Activated CD8-positive, alpha-beta memory T cell treated with anti-CD3 and anti-CD28 coated beads for 24 hours (primary cell): ENCODE measurements at places on chromosomes 6 and 20.

GRCh38 chr20:13028001-13028400 is 19.2 kb downstream of the SPTLC3 start:
- DNase-seq: no peak

DNA sequence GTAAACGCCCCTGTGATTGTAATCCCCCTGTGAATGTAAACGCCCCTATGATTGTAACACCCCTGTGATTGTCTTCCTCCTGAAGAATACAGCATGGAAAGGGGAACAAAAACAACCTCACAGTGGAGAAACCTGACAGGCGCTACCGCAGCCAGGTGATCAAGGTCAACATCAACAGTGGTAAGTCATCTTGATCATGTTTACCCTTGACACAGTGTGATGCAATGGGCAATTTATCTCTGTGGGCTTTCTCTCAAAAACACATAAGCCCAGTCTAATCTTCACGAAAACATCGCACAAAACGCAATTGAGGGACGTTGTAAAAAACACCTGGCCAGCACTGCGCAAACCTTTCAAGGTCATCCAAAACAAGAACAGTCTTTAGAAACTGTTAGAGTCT is 277.2 kb downstream of the PRKN start:
- no peak for DNase-seq

DNA sequence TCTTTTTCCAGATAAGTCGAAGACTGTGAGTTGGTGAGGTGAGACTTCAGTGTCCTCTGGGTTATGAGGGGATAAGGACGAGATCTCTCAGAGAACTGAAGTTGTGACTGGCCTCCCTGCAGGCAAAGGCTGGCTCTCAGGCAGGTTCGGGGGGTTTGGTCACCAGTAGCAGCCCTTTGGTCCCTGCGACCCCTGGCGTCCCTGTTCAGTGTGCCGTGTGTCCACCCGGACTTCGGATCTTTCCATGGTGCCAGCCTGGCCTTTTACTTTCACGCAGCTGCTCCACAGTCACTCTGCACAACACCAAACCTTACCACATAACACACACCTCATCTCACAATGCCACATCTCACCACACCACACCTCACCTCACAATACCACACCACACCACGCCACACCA is 131.9 kb downstream of the ERMARD start:
- no peak for DNase-seq

DNA sequence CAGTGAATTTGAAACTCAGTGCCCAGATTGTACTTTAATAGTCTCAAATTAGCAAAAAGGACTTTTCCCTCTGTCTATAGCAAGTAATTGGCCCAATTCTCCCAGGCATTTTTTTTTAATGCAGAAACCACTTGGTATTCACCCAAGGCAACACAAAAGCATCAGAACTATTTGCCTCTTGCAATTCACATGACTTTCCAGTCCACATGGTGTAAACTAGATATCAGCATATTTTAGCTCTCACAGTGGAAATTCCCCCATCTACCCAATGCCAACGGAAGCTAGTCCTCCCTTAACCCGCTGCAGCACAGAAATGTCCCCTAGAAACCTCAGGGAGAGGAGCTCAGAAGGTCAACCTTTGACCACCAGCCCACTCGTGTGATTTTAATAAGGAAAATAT is 103.4 kb upstream of the CDYL start:
- DNase-seq: no peak

- DNase-seq: no peak
Observed at GRCh38 chr20:21251278-21251677, 51.9 kb upstream of the XRN2 start.

- no peak for DNase-seq
Observed at GRCh38 chr6:35028781-35029769, 112.1 kb downstream of the TCP11 start.

GRCh38 chr6:4291453-4292403 is 156.4 kb upstream of the ECI2 start:
- DNase-seq: no peak

- no peak for DNase-seq
Observed at GRCh38 chr6:98044791-98045470, 761.9 kb upstream of the MMS22L start.

- DNase-seq: no peak
Observed at GRCh38 chr20:40703975-40704530, 15.0 kb upstream of the MAFB start.

- no peak for DNase-seq
Observed at GRCh38 chr6:19879663-19880062, 42.5 kb downstream of the ID4 start.

DNA sequence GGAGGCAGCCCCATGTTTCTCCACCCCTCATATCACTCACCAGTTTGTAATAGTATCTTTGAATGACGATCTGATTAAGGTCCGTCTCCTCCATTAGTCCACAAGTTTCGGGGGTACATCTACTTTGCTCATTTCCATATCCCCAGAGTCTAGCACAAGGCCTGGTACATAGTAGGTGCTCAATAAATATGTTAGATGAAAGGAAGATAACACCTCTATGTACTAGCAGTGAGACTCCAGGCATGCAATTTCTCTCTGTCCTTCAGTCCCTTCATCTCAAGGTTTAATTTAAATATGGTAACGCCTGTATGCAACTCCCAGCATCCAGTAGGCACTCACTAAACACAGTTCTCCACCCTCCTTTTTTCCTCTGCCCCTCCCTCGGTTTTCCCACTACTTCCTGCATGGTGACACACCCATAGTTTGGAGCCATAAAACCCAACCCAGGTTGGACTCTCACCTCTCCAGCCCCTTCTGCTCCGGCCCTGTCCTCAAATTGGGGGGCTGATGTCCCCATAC is 461 bp upstream of the HNF4A start:
- no peak for DNase-seq

DNA sequence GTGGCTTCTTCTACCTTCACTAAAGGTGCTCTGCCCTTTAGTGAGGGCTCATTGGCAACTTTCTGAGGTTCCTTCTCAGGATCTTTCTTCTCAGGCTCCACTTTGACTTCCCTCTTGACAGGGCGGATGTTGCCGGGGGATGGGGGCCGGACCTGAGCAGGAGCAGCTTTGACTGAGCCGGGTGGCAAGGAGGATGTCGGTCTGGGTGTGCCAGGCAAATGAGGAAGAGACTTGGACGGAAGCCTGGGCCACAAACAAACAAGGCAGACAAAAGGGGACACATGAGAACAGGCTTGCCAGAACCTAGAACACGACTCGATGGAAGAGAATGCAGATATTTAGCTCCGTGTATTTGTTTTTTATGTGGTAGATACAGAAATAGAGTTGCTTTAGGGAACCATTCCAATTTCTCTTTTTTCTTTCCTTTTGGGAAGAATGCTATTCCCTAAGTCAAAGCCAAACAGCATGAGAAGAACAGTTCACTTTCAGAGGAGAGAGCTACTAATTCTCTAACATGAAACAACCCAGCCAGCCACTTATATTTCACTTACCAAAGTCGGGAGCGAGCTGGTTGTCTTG is 76.2 kb upstream of the BCLAF1 start:
- no peak for DNase-seq

DNA sequence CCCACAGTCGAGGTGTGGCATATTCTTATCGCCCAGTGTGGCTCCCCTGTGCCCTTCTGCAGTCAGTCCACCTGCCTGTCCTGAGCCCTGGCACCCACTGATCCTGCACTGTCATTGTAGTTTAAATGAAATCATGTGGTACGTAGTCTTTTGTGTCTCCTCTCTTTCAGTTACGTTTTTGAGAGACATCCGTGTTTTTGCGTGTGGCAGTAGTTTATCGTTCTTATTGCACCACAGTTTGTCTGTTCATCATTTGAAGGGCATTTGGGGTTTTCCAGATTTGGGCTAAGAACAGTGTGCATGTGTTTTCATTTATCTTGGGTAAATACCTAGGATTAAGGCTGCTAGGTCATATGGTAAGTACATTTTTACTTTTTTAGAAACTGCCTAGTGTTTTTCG is 49.3 kb downstream of the SPATA2 start:
- DNase-seq: no peak

DNA sequence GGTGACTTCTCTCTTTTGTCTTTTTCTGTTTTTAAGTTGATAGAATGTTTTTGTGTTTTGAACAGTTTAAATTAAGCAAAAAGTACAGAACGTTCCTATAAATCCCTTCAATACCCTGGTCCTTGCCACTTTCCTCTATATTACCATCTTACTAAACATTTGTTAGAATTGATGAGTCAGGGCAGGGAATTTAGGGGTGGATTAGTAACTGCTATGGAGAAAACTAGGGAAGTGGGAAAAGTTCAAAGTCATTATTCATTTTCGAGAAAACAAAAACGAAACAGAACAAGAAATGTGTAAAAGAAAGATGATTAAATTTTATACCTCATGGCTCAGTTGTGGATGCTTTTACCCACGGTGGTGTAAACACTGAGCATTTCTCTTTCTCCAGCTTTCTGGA is 240.4 kb upstream of the SULF2 start:
- DNase-seq: no peak

DNA sequence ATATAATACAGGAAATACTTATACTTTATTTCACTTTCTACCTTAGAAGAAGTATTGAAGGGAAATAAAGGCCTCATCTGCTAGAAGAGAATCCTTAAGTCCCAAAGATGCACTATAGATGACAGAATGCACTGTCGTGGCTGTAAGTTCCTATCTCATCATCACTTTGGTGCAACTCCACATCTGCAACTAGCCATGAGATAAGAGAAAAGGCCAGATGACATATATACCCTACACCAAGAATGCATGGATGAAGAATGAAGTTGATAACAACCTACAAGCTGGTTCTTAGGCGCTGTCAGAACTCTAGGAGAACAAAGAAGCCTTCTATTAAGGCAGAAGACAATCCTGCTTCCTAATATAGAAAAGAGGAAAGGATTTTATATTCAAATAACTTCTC is 11.6 kb upstream of the PLN start:
- DNase-seq: no peak

- DNase-seq: no peak
Observed at GRCh38 chr6:84687431-84687830, 77.0 kb downstream of the TBX18 start.

DNA sequence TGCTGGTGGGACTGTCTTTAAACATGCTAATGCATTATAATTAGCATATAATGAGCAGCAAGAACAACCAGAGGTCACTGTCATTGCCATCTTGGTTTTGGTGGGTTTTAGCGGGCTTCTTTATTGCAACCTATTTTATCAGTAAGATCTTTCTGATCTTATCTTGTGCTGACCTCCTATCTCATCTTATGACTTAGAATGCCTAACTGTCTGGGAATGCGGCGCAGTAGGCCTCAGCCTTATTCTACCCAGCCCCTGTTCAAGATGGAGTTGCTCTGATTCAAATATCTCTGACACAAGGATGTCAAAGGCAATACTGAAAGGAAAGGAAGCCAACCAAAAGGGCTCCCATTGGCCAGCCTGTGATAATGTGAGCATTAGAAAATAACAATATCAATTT is 29.8 kb upstream of the SEC63 start:
- DNase-seq: no peak

- no peak for DNase-seq
Observed at GRCh38 chr20:51019656-51020592, 3.0 kb downstream of the KCNG1 start.

- DNase-seq: no peak
Observed at GRCh38 chr6:4358414-4359107, 223.2 kb upstream of the ECI2 start.

DNA sequence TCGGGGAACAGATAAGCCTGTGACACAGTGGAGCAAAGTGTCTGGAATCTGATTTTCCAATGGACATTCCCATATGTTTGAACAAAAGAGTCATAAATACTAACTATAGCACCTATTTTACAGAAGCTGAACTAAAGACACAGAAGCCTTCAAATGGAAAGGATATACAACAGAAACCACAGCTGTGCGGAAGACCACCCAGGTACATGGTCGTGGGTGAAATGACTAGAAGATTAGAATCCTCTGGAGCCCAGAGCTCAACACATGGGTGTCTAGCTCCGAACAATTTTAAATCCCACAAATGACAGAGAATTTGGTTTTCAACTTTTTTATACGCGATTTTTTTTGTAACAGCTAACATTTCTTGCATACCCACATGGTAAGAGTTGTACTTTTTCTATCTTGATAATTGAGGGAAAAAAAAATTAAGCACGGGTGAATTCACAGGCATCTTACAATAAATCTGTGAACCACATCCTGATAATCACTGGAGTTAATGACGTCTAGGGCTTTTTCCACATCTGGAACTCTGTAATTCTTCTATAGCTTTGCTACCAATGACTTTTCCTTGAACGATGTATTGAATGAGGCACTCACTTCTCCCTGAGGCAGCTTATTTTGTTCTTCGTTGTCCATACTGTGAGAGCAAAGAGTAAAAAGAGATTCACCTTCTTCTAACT is 271.1 kb upstream of the AGPAT4 start:
- DNase-seq: no peak

DNA sequence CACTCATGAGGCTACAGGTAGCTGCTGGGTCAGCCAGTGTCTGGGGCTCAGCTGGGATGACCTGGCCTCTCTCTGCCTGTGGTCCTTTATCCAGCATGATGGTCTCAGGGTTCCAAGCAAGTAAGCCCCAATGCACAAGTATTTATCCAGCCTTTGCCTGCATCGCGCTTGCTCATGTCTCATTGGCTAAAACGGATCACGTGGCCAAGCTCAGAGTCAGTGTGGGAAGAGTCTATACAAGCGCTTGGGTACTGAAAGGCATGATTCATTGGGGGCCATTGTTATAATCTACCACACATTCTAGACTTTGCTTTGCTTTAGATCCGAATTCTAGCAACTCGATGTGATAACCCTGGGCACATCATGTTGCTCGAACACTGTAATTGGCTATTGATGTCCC is 48.3 kb downstream of the PPP1R16B start:
- DNase-seq: no peak

DNA sequence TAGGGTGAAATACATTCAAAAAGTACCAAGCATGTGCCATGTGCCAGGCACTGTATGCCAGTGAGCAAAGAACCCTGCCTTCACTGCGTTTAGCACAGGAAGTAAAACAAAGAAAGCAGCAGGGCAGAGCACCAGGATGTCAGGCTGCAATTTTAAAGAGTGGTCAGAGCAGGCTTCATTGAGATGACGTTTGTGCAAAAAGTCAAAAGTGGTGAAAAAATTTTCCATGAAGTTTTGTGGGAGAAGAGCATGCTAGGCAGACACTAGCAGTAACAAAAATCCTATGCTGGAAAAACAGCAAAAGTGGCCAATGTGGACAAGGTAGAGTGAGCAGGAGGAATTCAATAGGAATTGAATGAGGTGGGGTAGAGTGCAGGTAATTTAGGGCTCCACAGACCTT is 31.3 kb downstream of the AKIRIN2 start:
- DNase-seq: no peak

- no peak for DNase-seq
Observed at GRCh38 chr6:26269531-26270485, 95.2 kb upstream of the BTN3A2 start.

DNA sequence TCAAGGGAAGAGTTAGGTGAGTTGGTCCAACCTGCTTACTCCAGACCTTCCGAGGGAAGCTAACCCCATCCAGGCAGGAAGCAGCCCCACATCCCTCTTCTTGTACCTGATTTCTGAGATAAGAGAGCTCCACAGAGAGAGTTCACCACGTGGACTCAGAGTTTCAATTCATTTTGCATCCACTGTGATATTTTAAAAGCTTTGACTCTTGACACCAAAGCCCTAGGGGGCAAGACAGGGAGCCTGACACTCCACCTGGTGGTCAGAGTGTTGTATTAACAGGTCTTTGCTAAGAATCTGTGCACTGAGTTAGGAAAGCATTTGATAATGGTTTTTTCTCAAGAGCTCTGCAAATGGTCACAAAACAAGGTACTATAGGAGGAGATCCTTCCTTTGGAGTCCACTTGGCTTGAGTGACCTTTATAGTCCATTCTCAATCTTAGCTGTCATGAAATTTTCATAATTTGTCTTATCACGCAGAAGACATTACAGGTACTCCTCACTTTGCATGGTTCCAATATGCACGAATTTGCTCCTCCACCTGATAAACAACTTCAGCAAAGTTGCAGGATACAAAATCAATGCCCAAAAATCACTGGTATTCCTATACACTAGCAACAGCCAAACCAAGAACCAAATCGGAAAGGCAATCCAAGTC is 56.2 kb upstream of the RIPOR2 start:
- peak; percentile 79 for DNase-seq
